ENCODE measurements at places on chromosomes 7 and 10.

- DNase-seq, result peak; percentile 34
Measured at GRCh38 chr10:94546049-94546900, 687 bp downstream of the HELLS start.

DNA sequence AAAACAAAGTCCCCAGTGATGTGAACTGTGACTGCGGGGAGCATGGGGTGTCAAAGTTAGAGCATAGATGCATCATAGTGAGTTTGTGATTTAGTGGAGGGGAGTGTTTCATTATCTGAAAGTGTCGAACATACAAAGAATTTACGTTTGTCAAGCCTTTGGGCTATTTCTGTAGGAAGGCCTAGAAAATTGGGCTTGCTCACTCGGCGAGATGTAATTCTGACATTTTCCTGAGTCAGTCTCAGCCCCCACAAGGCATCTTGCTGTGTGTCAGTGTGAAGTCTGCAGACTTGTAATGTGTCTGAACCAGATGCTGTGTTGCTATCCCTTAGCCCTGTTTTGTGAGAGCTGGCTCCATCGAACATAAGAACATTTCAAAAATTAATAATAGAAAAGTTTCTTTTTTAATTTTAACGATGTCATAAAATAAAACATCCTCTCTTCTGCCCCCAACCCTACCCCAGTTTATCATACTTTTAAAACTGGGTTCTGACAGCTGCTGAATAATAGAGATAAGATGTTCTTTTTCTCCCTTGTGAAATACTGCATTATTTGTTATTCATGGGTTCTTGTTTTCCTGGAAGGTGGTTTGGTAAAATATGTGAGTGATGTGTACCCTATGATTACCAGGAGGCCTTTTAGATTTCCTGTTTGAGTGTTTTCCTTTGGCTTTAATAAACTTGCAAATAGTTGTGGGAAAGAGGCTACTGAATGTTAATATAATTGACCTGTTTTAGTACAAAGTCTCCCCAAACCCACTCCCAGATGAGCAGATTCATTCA lies 207.4 kb downstream of the GPR158 start:
- no peak for DNase-seq

- DNase-seq, result no peak
Measured at GRCh38 chr10:77197544-77197943, 440.1 kb downstream of the KCNMA1 start.

DNA sequence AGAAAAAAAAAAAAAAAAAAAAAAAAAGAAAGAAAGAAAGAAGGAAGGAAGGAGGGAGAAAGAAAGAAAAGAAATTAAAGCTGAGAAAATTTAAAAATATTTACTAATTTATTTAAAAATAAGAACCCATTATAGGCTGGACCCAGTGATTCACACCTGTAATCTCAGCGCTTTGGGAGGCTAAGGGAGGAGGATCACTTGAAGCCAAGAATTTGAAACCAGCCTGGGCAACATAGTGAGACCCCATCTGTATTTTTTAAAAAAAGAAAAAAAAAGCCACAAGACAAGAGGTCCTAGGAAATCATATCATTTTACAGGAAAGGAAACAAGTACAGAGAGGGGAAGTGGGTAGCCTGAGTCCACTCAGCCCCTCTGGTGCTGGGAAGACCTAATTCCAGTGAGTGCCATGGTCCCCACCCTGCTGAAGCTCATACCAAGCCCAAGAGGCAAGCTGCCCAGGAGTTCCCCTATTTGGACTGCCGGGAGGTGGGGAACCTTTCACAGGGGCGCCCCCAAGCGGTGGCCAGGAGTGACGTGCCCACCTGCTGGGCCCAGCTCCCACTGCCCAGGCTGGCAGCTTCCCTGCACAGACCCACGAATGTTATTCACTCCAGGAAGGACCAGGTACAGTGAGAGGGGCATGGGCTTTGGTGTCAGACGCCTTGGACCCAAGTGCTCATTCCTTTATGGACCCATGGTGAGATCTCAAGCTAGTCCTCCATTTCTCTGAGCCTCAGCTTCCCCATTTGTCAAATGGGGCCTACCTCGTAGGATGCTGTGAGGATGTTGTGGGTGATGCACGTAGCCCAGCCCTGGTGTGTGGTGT lies 133.6 kb downstream of the ZMIZ1 start:
- peak; percentile 41 for DNase-seq

DNA sequence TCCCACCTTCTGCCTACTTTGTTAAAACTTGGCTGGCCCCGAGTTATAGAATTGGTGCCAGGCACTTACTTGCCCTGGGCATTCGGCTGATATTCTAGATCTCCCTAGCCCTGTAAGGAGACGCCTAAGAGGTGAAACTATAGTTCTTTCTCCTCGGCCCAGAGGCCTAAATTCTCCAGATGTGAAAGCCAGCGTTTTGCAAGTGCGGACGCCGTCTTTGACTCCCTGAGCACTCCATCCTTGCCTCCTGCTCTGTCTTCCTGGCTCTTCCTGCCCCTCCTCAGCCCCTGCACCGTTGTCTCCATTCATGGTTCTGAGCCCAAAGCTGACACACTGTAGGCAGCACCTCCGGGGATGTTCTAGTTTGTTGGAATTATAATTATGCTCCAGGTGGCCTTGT lies 11.2 kb downstream of the SMKR1 start:
- DNase-seq, result no peak

- peak; percentile 34 for DNase-seq
Measured at GRCh38 chr10:122911889-122912484, 1.6 kb downstream of the FAM24A start.

GRCh38 chr7:119233015-119233414 lies 1008.5 kb downstream of the ANKRD7 start:
- no peak for DNase-seq

DNA sequence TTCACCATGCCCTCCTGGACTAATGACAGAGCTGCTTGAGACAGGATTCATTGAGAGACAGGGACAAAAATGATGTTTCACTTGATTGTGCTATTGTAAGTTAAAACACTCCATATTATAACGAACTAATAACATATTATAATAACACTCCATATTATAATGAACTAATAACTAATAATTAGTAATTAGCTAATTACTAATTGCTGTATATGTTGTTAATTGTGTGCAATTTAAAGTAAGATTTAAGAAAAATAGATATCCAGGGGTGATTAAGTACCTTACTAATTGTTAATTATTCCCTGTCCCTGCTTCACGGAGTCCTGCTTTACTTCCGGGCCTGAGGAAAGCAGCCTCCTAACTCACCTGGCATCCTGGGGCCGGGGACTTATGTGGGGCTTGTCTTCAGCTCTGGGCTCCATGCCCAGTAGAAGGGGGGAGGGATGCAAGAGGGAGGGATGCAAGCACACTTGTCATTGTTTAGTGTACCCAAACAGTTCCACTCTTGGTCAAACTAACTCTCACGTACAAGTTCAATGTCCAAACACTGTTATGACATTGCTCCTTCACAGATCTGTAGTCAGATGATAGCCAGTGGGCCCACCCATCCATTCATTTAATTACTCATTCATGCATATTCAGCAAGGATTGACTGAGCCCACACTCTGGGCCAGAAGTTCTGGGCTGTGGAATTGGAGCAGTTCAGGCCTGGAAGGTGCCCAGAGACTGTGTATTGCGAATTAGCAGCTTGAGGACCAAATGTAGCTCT lies 53.8 kb downstream of the COL13A1 start:
- DNase-seq, result no peak

DNA sequence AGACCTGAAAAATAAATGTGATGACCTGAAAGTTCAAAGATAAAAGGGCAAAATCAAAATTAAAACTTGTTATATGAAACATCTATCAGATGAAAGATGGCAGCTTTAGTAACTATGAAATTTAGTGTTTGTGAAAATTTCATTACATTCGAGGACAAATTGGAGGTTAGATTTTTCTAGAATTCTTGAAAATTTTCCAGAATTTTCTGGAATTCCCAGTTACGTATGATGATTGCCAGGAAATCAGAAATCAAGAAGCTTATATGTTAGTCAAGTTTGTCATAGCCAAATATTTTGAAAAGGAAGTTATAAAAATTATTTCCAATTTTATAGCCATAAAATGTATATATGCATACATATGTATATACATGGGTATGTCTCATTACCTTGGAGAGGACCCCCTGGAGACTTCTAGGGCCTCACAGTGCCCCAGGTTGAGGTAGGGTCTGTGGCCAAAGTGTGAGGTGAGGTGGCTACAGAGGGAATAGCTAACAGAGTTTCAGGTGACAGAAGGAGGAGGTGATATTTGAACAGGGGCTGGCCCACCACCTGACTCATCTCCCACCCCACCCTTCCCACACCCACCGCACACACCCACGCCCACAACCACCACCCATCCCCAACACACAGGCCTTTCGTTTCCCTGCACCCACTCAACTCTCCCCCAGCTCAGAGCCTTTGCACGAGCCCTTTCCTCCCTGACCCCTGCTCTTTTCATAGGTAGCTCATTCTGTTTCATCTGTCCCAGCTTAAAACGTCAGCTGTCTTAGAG lies 21.5 kb downstream of the C10orf105 start:
- no peak for DNase-seq

DNA sequence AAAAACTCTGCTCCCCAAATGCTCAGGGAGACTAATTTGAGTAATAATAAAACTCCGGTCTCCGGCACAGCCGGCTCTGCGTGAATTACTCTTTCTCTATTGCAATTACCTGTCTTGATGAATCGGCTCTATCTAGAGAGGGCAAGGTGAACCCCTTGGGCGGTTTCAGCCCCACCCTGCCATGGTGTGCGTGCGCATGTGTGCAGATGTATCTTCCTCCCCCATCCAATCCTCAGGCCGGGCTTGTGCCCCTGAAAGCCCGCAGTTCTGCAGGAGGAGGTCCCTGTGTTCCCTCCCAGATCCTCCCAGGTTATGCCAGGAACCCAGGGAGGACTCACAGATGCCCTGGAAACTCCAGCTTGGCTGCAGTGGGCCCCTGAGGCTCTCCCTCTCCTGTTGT lies 48.3 kb upstream of the MYL10 start:
- DNase-seq, result no peak

GRCh38 chr7:21086688-21087087 lies 300.0 kb upstream of the SP8 start:
- no peak for DNase-seq

- no peak for DNase-seq
Measured at GRCh38 chr7:82821037-82821436, 341.6 kb downstream of the PCLO start.

GRCh38 chr7:119802147-119802546 lies 470.8 kb upstream of the KCND2 start:
- no peak for DNase-seq

- DNase-seq, result no peak
Measured at GRCh38 chr7:133775201-133775600, 351.9 kb upstream of the LRGUK start.

GRCh38 chr10:63587191-63587590 lies 66.0 kb downstream of the REEP3 start:
- DNase-seq, result no peak

DNA sequence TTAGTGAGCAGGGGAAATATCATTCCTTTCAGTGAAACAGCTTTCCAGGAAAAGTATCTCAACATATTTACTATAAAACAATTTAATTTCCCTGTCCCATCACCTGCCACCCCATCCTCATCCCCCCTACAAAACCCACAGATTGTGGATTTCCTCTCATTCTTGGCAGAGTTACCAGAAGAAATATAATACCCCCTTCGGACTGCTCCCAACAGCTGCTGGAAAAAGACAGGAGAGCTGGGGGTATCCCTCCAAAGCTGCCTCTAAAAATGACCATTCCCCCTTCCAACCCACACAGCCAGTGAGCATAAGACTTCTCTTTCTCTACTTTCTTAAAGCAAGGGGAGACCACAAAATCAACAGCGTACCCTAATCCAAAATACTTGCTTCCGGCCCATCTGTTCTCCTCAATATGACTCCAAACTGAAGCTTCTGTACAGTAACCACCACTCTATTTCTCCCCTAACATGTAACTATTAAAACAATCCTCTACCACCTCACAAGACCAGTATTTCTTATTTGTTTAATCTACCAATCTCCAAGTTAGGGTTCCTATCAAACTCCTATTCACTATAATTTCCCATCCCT lies 7.8 kb downstream of the FBXW4 start:
- DNase-seq, result no peak

GRCh38 chr7:140581411-140581810 lies 59.2 kb downstream of the DENND2A start:
- DNase-seq, result no peak

DNA sequence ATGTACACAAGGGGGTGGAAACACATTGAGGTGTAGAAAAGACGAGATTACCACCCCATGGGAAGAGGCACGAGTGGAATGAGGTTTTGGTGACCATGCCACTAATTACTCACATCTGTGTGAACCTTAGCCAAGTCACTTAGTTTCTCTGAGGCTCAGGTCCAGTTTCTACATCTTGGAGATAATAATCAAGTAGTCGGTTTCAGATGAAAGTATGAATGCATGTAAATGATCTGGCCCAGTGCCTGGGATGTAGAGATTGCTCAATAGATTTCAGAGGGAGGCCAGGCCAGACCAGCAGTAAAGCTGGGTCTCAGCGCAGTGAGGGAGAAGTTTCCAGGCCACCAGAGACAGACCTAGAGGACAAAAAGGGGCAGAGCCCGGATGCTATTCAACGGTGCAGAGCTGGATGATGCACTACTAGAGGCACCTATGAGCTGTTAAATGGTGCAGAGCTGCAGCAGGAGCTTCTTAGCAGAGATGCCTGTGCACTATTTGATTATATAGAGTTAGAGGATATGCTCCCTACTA lies 725.1 kb downstream of the GRID1 start:
- peak; percentile 67 for DNase-seq

DNA sequence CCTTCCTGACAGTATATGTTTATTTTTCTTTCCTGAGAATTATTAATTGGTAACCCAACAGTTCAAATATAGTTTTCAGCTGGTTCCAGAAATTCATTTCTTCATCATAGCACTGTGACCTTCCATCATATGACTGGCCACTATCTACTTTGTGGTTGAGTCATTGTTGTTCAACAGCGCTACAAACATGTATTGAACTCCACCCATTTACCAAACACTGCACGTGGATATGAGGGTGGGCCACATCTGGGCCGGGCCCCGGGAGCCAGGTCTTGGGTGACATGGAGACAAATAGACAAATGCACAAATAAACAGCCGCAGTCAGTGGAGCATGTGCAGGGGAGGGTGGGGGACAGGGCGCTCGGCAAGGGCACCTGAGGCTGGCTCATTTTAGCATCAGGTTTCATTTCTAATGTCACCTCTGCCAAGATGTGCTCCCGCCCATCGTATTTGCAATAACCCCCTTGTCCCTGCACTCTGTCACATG lies 24.0 kb upstream of the EEPD1 start:
- peak; percentile 89 for DNase-seq

DNA sequence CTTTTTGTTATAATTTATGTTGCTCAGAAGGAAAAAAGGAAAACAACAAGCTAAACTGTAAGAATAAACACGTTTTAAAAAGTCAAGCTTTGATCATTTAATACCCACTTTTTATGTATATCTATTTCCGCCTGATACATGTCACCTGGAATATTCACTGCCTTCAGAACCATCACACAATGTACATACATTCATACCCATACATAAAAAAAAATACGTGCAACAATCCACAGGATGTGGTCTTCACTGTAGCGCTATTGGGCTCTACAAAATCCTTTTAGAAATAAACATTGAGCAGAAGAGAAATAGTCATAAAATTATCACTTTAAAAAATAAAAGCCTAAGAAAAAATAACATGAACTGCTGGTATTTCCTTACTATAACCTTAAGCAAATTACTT lies 1078.9 kb upstream of the LRRTM3 start:
- no peak for DNase-seq
